Effector memory CD8-positive, alpha-beta T cell (primary cell): ENCODE measurements at places on chromosomes 6 and 20.

DNA sequence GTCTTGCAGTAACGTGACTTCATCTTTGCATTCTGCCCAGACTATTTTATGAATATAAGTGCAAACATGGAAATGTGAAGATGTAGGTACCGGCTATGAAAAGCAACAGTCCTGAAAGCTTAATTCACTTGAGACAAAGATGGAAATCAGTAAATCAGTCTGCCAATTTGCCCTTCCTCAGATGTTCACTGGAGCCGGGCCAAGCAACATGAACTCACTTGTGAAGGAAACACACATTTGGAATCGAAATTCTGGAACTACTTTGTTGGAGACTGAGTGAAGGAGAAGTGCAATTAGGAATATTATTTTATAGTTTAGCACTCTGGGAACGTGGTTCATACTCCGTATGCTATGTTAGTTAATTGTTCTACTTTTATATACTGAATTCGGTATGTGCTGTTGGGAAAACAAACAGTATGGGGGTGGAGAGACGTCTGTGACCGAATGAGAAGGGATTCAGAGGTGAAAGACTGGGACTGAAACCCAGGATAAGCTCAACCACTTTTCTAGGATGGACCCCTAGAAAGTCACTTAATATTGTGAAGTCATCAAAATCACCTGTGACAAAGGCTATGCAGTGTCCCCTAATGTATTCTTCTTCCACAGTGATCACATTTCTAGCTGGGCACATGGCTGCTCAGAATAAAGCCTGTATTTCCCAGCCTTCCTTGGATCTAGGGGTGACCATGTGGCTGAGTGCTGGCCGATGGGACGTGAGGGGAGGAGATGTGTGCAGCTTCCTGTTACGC is 95.5 kb downstream of the PREX1 start:
- no peak for DNase-seq

GRCh38 chr6:121688974-121689373 is 253.5 kb downstream of the GJA1 start:
- DNase-seq: no peak

DNA sequence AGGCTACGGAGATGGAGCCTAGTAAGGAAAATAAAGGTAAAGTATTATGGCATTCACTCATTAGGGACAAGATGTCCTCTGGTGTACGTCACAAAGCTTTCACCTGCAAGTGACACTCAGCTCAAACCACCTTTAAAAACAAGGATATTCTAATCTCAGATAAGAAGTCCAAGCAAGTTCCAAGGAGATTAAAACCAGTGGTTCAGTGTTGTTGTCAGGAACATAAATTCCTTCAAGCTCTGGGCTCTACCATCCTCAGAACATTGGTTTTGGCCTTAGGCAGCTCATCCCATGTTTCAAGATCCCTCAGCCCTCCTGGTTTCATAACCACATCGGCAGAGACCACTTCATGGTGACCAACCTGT is 116.5 kb downstream of the LY86 start:
- DNase-seq: no peak

GRCh38 chr20:9352739-9353138 is 161.7 kb upstream of the LAMP5 start:
- no peak for DNase-seq

DNA sequence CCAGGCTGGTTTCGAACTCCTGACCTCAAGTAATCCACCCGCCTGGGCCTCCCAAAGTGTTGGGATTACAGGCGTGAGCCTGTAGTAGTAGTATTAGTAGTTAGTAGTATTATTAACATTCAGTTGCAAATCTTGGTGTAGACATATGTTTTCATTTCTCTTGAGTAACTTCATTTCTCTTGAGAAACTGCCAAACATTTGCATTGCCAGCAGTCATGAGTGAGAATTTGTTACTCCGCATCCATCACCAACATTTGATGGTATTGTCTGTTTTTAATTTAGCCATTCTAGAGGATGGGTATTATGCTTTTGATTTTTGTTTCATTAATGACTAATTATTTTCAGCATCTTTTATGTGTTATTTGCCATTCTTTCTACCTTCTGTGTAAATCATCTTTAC is 1.5 kb upstream of the ERVFRD-1 start:
- no peak for DNase-seq

GRCh38 chr6:47175656-47176055 is 133.5 kb upstream of the ADGRF1 start:
- DNase-seq: no peak

- DNase-seq: peak; percentile 47
These were observed 2.3 kb downstream of the E2F3 start for GRCh38 chr6:20403766-20404640.
